Psoas muscle (tissue), 8 donors: ENCODE measurements at places on chromosomes 5 and 9. TPM values are rescaled to one million over a fixed set of nuclear protein-coding genes. Genes with fewer than 3 reads are reported as not detected.

DNA sequence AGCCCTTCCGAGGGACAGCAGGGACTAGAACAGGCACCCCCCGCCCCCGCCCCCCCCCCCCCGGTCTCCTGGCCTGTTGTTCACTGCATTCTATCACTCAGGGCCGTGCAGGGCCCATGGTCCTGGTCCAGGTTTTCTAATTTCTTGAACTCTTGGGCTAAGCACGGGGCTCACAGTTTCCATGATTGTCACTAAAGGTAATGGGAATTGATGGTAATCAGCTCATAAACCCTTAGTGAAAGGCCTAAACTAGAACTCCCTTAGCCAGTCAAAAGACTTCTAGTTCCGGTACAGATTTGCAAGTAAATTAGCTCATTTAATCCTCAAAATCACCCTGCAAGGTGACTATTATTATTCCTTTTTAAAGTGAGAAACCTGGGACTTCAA lies 14.7 kb upstream of the PWWP2A start:
- H3K4me3 ChIP-seq = peak overlapping the region; percentile 38
- no peaks in the 10 kb centered on the region for H3K27me3 ChIP-seq
- no peak overlapping the region for H3K27ac ChIP-seq
- no peak for DNase-seq

- H3K4me3 ChIP-seq = no peak overlapping the region
- DNase-seq = no peak
- no peaks in the 10 kb centered on the region for H3K4me1 ChIP-seq
- no peaks in the 10 kb centered on the region for H3K27me3 ChIP-seq
Observed at GRCh38 chr9:6307551-6308096, 20.6 kb upstream of the TPD52L3 start.

GRCh38 chr5:29017501-29017900 lies 1979.1 kb upstream of the CDH9 start:
- DNase-seq = no peak
- no peaks in the 10 kb centered on the region for H3K4me1 ChIP-seq
- no peak overlapping the region for H3K27ac ChIP-seq
- no peaks in the 10 kb centered on the region for H3K36me3 ChIP-seq
- H3K4me3 ChIP-seq = no peak overlapping the region

GRCh38 chr5:180281706-180282105 lies 10.2 kb downstream of the MAPK9 start:
- no peaks in the 10 kb centered on the region for H3K27me3 ChIP-seq
- H3K36me3 ChIP-seq = peaks cover 4% of the 10 kb centered on the region
- H3K4me3 ChIP-seq = no peak overlapping the region
- H3K27ac ChIP-seq = no peak overlapping the region
- no peaks in the 10 kb centered on the region for H3K4me1 ChIP-seq
- no peak for DNase-seq

DNA sequence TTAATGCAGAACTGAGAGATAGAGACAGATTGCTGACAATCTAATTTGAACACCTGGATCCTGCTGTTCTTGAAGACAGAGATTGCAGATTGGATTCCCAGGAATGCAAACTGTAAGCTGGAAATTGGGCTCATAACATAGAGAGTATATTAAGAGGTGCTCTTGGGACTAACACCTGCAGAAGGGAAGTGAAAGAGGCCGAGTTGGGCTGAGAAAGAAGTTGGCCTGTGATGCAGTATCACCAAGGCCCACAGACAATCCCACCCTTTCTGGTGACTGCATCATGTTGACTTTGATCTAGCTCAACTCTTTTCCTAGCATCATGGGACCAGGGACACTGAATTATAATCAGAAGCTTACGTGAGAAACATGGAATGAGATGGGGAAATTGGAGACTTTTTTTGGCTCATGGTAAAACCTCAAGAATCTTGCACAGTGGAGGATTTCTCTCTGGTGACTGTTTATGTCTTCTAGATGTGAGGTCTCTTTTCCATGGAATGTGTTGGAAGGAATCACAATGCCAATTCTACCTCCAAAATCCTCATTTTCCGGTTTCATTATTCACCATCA lies 36.5 kb upstream of the NUDT12 start:
- DNase-seq = no peak
- H3K4me3 ChIP-seq = no peak overlapping the region
- peaks cover 3% of the 10 kb centered on the region for H3K27me3 ChIP-seq

GRCh38 chr9:90301277-90301653 lies 341.4 kb downstream of the DIRAS2 start:
- DNase-seq = peak; percentile 35
- H3K27me3 ChIP-seq = peaks cover 6% of the 10 kb centered on the region
- no peaks in the 10 kb centered on the region for H3K36me3 ChIP-seq
- peaks cover 4% of the 10 kb centered on the region for H3K4me1 ChIP-seq

DNA sequence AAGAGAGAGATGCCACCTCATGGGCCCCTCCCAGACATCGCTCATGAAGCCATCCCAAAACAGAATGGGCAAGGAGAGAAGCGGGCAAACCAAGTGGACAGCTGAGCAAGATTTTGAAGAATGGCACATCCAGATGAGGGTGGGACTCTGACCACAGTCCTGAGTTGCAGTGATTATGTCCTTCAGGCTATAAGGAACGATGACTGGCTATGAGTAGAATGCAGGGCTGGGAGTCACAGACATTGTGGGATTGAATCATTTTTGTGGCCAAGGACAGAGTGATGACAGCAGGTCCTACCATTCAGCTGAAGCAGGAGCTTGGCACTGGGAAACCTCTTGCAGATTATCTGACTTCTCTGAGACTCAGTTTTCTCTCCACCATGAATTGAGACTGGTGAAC lies 245.7 kb upstream of the SLC30A5 start:
- H3K27me3 ChIP-seq = no peaks in the 10 kb centered on the region
- no peaks in the 10 kb centered on the region for H3K4me1 ChIP-seq
- no peaks in the 10 kb centered on the region for H3K36me3 ChIP-seq

GRCh38 chr5:41410737-41411136 lies 99.7 kb downstream of the PLCXD3 start:
- no peak for DNase-seq
- no peaks in the 10 kb centered on the region for H3K27me3 ChIP-seq
- no peak overlapping the region for H3K27ac ChIP-seq
- no peaks in the 10 kb centered on the region for H3K4me1 ChIP-seq

DNA sequence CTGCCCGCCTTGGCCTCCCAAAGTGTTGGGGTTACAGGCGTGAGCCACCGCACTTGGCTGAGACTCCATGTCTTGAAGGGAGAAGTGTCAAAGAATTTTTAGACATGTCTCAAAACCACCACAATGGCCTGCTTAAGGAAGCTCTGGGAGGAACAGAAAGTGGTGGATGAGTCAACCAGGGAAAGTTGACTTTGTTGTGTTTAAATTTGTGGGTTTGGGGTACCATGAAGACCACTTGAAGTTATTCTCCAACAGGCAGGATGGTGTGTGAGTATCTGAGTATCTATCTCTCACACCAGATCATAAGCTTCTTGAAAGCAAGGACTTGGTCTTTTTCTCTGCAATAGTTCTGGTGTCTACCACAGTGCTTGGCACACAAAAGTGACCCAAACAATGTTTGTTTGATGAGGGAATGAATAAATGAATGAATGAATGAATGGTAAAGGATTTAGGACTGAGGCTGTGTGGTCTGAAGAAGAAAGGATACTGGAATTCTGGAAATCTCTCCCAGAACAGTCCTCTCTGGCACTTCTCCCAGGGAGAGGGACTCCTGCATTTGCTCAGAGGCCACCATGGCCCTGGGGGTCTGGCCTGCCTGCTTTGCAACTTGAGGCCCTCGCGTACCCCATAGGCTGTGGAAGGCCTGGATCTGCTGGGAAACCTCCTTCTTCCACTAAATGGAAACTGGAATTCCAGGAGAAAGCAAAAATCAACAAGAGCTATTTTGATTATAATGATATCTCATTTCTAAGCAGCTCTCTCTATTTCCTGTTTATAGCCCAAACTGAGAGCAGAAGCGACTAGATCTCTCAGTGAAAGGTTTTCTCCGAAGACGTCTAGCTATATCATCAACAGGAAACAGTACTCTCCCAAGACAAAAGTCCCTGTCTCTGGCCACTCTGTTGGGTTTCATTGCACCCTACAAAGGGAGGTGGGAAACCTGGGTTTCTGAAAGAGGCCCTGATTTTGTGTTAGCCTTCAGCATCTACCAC lies 187.9 kb downstream of the PALM2AKAP2 start:
- DNase-seq = no peak
- H3K27ac ChIP-seq = peak overlapping the region; percentile 8
- no peaks in the 10 kb centered on the region for H3K4me1 ChIP-seq
- no peaks in the 10 kb centered on the region for H3K27me3 ChIP-seq
- no peaks in the 10 kb centered on the region for H3K36me3 ChIP-seq

- no peaks in the 10 kb centered on the region for H3K27me3 ChIP-seq
- H3K4me3 ChIP-seq = no peak overlapping the region
- DNase-seq = no peak
- H3K27ac ChIP-seq = no peak overlapping the region
- H3K36me3 ChIP-seq = no peaks in the 10 kb centered on the region
Observed at GRCh38 chr5:158819095-158819494, 280.6 kb downstream of the EBF1 start.

DNA sequence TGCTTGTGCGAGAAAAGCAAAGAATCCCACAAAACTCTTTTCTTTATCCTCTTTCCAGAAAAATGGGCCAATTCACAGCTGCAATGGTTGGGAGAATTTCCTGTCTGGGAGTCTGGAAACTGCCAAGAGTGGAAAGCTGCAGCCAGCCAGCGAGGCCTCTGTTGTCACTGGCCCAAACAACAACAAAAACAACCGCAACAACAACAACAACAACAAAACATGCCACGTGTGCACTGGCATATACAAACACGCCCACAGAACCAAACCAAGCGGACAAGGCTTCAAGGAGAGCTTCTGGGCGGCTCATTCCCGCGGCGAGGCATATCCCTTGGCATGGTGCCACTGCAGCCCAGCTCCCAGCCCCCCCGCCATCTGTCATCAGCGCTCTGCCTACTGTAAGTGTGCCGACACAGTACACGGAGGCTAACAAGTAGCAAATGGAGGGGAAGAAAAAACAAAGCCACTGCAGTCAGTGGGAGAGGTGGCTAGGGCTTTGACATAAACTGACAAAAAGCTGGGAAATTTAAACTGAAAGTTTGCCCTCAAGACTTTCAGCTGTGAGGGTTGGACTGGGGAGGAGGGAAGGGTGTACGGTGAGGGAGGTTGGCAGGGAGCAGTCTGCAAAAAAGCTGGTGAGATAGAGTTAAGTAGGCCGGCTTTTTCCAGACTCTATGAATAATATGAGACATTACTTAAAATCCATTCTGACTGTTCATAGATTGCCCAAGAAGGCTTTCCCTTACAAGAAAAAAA lies 165.0 kb upstream of the ZNF462 start:
- no peaks in the 10 kb centered on the region for H3K27me3 ChIP-seq
- DNase-seq = peak; percentile 74
- peak overlapping the region; percentile 53 for H3K4me3 ChIP-seq

GRCh38 chr9:4820168-4820567 lies 27.4 kb downstream of the RCL1 start:
- H3K36me3 ChIP-seq = no peaks in the 10 kb centered on the region
- no peaks in the 10 kb centered on the region for H3K27me3 ChIP-seq
- H3K27ac ChIP-seq = peak overlapping the region; percentile 67
- no peak for DNase-seq

Gene HSPA9
- 626 TPM for polyA plus RNA-seq

Gene KCNV2
- not detected for polyA plus RNA-seq

Gene ZDHHC11
- 6.7 TPM for polyA plus RNA-seq

- H3K27me3 ChIP-seq = no peaks in the 10 kb centered on the region
- peak; percentile 32 for DNase-seq
- H3K4me1 ChIP-seq = no peaks in the 10 kb centered on the region
- H3K27ac ChIP-seq = no peak overlapping the region
- no peak overlapping the region for H3K4me3 ChIP-seq
Observed at GRCh38 chr9:129235931-129236331, 57.9 kb upstream of the IER5L start.

- H3K4me3 ChIP-seq = no peak overlapping the region
- H3K27me3 ChIP-seq = no peaks in the 10 kb centered on the region
- H3K4me1 ChIP-seq = peaks cover 41% of the 10 kb centered on the region
Observed at GRCh38 chr5:116370149-116370548, 204.5 kb downstream of the SEMA6A start.

DNA sequence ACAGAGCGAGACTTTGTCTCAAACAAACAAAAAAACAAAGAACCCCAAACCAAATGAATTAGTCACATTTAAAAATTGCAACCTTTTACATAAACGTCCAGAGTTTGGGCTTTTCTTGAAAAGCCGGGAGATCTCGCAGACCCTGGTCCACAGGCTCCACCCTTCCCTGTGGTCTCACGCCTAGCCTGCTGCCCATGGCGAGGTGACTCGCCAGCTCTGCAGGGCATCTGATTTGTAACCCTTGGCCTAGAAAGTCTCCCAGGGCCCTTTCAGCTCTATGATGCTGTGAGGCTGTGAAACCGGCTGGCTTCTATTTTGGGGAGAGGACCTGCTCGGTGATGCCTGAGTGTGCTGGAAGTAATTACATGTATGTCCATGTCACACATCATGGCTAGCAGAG lies 44.7 kb upstream of the PHYKPL start:
- DNase-seq = peak; percentile 5
- no peaks in the 10 kb centered on the region for H3K36me3 ChIP-seq
- H3K4me3 ChIP-seq = no peak overlapping the region
- H3K27me3 ChIP-seq = peaks cover 8% of the 10 kb centered on the region
- H3K27ac ChIP-seq = no peak overlapping the region
- H3K4me1 ChIP-seq = no peaks in the 10 kb centered on the region

Gene KCTD16
- 0.01 TPM for polyA plus RNA-seq

- H3K4me3 ChIP-seq = no peak overlapping the region
- no peak for DNase-seq
- H3K27ac ChIP-seq = no peak overlapping the region
Observed at GRCh38 chr9:98545021-98545420, 163.7 kb downstream of the GABBR2 start.

Gene FOXD4L3
- polyA plus RNA-seq = 0.01 TPM
